ENCODE measurements at places on chromosomes 3 and 15.

DNA sequence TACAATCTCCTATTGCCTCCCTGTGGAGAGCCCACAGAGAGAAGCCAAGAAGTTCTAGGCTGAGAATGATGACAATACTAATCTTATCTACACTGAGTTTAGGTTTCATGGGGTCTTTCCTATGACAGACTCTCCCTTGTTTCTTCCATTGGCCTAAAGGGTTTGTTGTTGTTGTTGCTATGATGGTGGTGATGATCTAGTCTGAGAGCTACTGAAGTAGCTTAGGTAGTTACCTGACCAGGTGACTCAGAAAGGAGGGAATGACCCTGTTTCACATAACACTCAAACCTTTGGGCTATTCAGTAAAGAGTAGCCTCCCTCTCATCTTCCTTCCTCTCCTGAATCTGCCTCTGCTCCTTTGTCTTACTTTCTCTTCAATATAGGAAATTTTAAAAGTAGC lies 170.2 kb downstream of the GMNC start:
- no peak for DNase-seq

DNA sequence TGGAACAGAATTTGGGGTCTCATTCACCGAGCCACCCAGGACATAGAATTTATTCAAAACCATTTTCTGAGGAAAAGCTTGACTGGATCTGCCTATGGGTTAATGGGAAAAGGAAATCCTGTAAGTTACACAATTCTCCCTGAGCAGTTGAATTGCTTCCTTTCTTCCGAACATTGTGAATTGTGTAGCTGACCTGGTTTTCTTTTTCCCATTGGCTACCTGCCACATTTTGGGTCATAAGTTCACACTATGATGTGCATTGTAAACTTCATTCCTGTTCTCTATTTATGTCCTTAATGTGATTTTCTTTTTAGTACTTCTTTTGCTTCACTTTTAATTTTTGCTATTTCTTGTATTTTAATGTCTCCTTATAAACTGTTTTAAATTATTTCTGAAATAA lies 386.0 kb upstream of the LRRC3B start:
- no peak for DNase-seq

DNA sequence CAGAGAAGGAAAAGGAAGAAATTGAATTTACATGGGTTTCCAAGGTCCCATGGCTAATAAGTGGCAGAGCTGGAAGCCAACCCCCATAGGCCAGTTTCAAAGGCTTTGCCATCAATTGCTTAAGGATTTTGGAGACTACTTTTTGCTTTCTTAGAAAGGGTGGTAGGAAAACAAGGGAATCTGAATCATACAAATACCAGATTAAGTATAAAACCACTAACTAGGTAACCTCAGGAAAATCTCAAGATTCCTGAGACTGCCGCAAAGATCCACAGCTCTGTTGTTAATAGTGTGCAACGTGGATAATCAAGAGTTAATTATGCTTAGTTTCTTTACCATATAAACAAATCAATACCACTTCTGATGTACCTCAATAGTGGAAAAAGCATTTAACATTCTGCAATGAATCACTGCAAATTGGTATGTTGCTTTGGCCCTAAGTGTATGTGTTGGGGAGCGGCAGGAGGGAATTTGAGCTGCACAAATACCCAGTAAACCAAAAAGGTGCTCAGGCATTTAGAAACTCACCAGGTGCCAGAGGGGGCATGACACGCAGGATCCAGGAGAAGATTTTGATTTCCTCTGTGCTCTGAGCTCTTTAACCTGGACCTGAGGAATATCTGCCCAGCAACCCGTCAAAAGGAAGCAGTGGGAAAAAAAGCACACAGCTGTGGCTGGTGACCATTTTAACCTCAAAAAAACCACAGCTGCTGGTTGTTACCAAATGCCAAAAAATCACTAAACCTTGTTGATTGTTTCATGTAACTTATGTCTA lies 22.0 kb downstream of the AADAC start:
- no peak for DNase-seq

DNA sequence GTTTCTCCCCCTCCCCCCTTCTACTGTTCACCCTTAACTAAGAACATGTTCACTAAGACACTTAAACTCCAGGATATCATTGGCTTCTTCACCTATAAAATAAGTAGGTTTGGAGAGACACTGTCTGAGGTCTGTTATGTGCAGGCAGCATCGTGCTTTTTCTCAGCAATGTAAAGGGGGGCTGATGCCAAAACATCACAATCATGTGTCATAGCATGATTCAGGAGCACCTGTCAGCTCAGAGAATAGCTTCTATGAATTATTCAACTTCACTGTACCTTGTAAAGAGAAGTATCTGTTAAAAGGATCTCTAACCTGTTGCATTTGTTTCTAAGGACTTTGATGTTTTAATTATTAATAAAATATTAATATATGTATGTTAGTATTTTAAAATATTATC lies 211.4 kb upstream of the EPHA3 start:
- no peak for DNase-seq

DNA sequence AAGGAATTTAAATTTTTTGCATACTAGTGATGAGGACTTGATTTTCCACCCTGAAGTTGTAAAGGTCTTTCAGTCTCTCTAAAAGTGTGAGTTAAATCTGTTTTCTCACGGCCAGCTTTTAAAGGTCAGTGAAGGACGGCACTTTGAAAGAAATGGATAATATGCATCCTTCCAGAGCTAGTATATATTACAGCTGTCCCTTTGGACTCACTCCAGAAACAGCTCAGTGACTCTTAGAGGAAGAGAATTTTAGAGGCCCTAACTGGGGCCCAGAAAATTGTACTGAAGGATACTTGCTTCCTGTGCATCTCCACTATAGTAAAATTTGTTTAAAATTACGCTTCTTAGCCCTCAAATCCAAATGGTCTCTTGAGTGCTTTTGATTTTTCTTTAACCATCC lies 41.6 kb downstream of the PIK3CA start:
- no peak for DNase-seq

DNA sequence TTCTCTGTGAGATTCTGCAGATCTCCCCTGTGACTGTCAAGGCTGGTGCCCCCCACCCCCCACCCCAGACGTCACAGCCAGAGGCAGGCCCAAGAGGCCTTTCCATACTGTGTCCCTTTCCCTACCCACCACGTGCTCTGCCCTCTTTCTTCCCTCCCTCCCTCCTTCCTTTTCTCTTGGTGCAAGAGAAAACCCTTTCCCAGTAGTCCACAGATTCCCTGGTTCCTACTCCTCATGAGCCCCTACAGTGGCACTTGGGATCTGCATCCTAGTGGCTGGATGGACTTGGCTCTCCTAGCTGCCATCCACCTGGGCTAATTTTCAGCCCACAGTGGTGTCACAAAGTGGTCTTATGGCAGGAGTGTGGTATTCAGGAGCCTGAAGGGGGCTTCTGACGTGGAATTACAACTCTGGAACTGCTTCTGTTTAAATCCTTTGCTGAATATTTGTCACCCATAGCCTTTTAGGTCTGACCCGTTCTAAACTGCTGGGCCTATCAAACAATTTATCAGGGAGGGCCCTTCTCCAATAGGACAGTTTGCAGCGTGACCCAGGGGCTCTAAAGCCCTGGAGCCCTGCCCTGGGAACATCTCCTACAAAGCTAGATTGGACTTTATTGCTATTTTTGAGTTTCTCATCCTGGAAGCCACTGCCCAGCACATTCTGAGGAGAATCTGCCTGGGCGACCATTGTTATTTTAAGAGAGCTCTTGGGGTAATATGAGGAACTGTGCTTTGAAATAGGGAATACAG lies 35.3 kb downstream of the KLF13 start:
- DNase-seq = no peak

- DNase-seq = no peak
Observed at GRCh38 chr3:156433138-156433537, 121.8 kb downstream of the SSR3 start.

GRCh38 chr3:41148478-41148877 lies 50.8 kb upstream of the CTNNB1 start:
- no peak for DNase-seq

- DNase-seq = no peak
Observed at GRCh38 chr3:109177908-109178307, 41.4 kb downstream of the C3orf85 start.

DNA sequence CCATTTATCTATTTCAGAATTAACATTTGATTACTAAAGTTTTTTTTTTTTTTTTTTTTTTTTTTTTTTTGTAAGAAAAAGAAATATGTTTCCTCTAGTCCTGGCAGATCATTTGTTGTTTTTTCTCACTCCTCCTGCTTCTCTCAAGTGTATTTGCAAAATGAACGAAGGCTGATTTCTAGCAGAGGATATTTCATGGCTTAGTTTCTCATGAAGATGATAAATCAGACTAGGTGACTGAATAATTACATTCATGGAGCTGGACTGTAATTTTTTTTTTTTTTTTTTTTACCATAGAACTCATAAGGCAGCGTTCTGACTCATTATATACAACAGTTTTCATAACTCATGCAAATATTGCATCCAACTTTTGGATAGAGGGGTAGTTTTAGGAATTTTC lies 332.5 kb upstream of the SEMA6D start:
- no peak for DNase-seq

GRCh38 chr15:100999369-100999768 lies 80.2 kb downstream of the LRRK1 start:
- no peak for DNase-seq

DNA sequence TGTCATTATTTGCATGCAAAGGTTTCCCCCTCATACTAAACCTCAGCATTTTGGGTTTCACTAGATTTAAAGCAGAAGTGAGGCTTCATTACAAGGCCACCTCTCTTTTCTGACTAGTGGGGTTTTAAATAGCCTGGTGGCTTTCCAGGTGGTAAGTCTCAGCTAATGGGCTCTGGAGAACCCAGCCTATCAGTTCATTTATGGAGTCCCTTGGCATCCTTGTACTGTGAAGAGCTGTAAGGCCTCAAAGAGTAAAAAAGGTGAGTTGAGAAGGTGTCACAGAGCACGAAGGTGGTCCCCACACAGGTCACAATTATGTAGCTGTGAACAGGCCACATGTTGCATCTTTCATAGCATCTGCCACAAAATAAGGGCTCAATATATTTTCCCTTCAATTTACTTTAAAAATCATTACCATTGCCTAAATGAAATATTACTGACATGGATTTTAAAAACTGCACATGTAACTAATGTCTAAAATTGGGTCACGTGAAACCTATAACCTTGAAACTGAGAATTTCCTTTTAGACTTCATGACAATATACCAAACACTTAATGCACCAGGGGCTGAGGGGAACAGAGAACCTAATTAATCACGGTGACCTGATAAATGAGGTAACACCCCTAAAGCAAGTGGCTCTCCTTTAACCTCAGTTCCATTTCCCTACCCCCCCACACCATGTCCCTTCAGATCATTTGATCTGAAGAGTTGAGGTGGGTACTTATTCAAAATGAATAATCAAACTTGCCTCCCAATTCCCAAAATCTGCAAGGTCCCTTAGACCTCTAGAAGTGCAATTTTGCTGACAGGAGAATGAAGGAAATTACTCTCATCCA lies 1.3 kb downstream of the NGLY1 start:
- no peak for DNase-seq

DNA sequence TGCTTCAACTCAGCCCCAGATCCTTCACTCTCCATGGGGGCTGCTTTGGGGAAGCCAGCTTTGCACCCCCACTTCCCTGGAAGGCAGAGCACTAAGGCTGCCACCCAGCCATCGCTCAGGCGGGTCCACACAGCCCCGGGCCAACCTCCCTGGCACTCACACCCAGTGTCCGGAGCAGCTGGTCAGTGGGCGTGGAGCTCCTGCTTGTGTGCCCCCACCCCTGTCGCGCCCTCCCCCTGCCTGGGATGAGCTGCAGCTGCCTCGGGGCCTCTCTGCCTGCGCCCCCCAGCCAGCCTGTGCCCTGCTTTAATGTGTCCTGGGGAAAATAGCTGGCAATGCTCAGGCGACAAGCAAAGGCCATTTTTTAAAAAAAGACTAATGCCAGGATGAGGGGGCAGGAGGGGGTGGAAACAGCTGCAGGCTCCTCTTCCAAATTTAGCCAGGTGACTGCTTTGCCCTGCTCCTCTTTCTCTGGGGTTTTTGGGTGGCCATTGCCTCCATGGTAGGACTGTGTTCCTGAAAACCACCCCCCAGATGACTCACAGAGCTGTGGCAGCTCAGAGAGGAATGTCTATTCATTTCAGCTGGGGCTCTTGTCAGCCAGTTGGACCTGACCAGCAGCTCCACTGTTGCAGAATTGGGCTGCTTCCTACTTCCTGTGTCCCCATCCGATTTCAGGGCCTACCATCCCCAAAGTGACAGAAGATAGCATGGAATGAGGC lies 65.0 kb downstream of the CEMIP start:
- no peak for DNase-seq

DNA sequence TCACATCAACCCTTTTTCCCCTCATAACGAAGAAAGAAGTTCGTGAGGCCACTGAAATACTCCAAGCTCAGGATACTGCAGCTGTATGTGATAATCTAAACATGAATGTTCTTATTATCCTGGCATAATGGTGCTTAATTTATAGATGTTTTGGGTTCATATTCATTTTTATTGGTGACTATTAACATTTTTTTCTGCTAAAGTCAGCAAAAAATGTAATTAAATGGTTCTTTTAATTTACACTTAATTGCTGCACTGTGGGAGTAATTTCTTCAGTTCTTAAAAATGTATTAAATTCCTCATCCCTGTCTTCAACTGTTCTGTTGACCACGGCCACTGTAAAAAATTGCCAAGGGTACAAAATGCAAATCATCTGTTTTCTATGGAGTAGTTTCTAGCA lies 95.6 kb downstream of the CDIN1 start:
- DNase-seq = no peak

- no peak for DNase-seq
Observed at GRCh38 chr3:116139641-116140040, 305.6 kb downstream of the LSAMP start.

- no peak for DNase-seq
Observed at GRCh38 chr3:81425198-81425868, 336.1 kb downstream of the GBE1 start.

DNA sequence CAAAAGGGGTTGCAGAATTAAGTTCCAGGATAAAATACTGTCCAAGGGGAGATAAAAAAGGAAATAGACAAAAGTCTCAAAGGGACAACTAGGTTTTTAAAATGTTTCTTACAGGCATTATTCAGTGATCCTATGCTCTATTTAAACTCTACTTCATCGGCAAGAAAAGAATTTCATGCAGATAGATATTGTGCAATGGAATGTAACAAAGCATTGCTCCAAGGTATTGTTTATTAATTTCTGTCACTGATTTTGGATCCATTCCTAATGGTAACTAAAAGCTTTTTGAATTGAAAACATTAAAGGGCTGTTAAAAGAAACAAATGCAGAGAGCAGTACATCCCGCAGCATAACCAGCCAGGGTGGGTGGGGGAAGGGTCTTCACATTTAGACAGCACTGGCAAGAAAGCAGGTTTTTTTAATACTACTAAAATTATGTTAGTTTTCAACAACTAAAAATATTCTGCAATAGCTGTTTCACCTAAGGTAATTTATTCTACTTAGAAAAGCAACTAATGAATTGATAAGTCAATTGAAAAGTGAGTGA lies 82.9 kb downstream of the THBS1 start:
- DNase-seq = no peak

- DNase-seq = no peak
Observed at GRCh38 chr3:195164573-195165264, 106.2 kb downstream of the XXYLT1 start.
